ENCODE measurements at places on chromosomes 11 and 22.
A peak's percentile ranks its signal among the peaks of the same experiment; 100 is the strongest.

- no peak for DNase-seq
These were observed 274.3 kb downstream of the JRKL start for GRCh38 chr11:96664110-96664509.

GRCh38 chr11:19560156-19560555 is 152.5 kb upstream of the NAV2 start:
- DNase-seq, result no peak

DNA sequence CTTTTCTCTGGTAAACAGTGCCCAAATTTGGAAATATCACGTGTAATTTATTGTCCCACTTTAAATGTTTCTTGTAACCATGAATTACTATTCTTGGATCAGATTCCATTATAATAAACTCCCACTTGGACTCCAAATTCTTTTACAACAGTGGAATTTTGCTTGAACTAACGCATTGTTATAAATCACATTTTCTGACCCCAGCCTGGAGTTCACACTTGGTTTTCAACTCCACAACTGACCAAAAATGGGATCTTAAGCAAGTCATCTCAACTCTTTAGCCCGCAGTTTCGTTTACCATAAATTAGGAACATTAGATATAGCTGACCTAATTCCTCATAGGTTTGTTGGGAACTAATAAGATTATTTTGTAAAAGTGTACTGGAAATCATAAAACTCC is 336.8 kb upstream of the NCAM1 start:
- DNase-seq, result no peak

- DNase-seq, result no peak
These were observed 471 bp downstream of the RNF185 start for GRCh38 chr22:31160328-31160978.

DNA sequence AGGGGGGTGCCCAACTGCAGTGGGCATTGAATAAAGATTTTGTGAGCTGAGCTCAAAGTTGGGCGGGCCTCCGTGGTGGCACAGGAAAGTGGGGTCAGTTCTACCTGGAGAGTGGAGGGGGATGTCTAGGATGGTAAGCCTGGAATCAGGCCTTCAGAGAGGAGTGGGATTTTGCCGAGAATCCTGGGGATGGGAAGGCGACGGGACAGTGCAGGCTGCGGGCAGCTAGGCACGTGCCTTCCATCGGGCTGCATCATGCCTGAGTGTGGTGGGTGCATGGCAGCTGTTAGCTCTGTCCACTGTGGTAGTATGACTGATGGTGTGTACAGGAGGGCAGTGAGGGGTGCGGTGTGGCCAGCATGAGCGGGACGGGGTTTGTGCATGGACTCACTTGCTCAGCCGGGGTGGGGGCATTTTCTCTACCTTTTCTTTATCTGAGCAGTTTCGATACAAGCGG is 3.6 kb downstream of the SHANK3 start:
- no peak for DNase-seq

GRCh38 chr11:129846508-129847335 is 31.1 kb downstream of the TMEM45B start:
- DNase-seq, result no peak

GRCh38 chr11:44978274-44978960 is 27.7 kb upstream of the TP53I11 start:
- DNase-seq, result no peak

- DNase-seq, result peak; percentile 15
These were observed 551 bp downstream of the AGBL2 start for GRCh38 chr11:47714554-47715081.

DNA sequence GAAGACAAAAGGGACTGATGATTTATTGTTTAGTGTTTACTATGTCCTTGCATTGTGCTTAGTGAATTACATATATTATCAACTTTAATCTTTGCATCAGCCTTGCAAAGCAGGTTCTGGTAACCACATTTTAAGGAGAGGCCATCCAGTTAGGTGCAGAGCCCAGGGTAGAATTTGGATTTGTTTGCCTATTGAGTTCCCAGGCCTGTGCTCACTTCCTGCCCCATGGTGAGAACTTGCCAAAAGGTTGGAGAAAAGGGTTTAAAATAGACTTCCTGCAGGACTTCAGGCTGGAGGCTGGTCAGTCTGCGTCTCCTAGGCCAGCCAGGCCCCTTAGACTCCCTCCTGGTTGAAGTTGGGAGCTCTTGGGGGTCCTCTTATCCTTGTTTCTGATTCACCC is 72.1 kb downstream of the ATXN10 start:
- DNase-seq, result no peak

GRCh38 chr11:68213135-68213515 is at the start of gene KMT5B:
Gene KMT5B, minus strand, starts transcription at chr11:68213296. Its CDS starts 23,220 bp downstream, at chr11:68190076.
- no peak for DNase-seq

DNA sequence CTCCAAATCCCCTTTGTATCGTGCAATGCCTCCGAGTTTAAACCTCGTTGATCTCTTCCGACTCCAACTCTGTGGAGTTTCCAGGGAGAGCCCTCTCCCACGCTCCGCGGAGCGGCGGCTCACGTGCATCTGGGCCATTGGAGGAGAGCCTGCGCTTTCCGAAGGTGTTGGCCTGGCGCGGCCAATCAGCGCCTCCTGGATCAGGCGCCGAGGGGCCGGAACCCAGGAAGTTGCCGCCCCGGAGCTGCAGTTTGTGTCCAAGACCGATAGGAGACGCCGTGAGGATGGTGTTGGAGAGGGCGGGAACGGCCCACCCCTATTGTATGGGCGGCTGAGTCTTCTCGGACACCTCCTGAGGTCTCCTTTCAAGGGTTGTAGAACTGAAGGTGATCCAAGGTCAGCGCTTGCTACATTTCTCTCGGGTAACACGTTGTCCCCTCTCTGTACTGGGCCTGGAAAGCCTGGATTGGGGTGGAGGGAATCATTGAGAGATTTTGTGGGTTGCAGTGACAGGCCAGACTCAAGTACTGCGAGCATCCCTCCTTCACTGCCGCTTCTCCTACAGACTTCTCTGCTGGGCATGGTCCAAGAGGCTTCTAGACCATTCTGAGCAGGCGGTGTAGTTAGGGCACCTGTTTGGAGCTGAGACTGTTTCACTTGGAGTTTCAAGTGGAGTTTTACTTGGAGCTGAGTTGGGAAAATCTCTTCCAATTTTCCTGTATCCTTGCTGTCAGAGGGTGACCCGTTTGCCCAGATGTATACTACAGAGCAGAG is 1.7 kb downstream of the ADAMTS15 start:
- no peak for DNase-seq

DNA sequence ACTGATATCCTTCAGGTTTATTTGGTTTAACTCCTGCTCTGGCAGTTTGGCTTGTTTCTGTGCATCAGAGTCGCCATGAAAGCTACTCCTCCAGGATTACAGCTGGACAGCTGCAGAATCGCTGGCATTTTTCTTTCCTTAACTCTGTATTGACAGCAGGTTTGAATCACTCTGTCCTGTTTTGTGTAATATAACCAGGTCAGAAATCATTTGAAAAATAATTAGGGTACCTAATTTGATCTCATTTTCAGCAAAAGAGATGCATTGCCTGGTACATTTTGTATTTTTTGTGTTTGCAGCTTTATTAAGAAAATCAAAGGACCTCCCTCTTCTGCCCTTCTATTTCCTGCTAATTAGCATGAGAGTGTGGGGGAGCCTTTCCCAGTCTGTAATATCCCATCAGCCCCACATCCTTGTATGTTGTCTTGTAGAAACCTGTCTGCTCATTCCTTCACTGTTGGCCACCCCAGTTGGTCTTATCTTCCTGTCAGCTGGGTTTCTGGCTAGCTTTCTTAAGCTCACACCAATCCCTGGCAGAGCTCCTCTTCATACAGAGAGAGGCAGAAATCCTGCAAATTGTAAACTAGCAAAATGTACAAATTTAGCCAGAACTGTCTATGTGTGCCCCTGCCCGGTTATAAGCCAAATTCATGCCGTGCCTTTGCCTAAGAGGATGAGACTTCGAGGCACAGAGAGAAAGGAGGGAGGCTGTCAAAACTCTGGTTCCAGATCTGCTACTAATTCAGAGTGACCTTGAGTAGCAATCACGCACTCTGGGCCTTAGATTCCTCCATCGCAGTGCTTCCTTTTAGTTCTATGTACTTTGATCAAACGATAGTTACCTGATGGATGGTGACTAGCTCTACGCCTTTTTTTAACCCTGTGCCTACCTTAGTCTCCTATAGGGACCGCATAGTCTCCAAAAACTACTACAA is 200.6 kb downstream of the NAV2 start:
- DNase-seq, result no peak

All from SIG-M5 (cell line).